ENCODE measurements at places on chromosomes 6 and 20.

GRCh38 chr6:5215159-5215558 lies 45.6 kb downstream of the LYRM4 start:
- DNase-seq = no peak

GRCh38 chr6:105569706-105570105 lies 166.8 kb upstream of the PREP start:
- no peak for DNase-seq

DNA sequence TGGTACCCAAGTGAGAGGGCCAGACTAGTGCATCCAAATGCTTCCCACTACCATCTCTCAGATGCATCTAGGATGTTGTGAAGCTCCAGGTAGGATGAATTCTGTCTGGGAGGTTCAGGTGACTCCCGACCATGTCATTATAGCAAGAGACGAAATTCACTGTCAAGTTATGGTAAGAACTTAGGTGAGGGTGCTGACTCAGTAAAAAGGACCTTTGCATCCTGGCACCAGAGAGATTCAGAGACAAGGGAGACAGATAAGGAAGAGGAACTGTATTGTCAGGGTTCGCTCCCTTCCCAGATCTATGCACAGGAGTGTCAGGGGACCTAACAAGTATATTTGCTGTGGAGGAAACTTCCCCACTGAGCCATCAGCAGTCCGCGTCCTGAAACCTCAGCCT lies 11.2 kb upstream of the PRIM2 start:
- no peak for DNase-seq

- DNase-seq = no peak
Measured at GRCh38 chr6:32954986-32955802, 2.3 kb upstream of the HLA-DMA start.

DNA sequence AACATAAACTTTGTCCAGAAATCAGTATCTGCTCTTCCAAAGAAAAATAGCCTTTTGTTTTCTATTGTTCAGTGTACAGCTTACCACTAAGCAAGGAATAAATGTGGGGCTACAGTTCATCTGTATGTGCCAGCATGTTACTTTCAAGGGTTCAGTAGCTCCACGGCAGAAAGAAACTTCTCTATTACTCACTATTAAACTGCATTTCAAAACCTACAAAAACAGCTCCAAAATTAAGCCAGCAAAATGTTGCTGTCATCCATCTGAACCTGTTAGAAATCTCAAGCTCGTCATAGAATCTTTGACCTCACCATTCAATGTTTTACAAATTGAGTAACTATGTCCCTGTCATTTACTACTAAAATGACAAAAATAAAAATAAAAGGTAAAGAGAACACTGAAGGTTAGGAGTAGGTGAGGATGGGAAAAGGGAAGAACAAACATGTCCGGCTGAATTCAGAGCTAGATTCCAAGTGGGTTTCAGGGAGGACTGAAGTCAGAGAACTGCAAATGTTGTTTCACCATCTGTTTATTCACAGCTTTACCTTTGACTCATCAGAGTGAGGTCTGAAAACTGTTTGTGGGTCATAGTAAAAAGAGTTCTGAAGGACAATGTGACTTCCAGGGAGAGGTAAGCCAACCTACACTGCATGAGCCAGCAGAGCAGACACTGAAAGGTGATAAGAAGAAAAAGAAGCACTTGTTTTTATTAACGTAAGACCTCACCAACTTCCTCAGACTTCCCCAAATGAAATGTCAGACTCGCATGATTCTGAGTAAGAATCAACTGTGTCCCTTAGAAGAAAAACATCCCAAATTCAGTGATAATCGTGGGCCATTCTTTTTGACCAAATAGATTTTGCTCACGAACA lies 62.0 kb downstream of the ATXN1 start:
- no peak for DNase-seq

- DNase-seq = no peak
Measured at GRCh38 chr20:24459733-24460132, 9.7 kb upstream of the SYNDIG1 start.

DNA sequence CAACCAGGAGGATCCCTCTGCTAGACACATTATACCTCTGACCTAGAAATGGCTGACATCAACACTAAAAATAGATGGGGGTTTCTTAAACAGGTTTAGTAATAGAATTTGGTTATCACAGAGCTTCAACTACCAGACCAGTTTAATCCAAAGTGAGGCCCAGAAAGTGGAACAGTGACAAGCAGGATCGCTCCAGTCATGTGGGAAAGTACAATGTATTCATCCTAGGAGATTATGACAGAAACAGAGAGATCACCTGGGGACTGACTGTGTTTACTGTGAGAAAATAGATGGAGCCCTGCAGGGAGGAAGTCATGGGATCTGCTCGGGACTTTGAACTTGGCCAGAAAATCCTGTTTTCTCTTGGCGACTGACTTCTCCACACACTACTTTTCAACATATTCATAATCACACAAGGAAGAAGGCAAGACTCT lies 238.7 kb upstream of the SOX4 start:
- DNase-seq = peak; percentile 41

- no peak for DNase-seq
Measured at GRCh38 chr6:14921878-14922671, 323.8 kb upstream of the JARID2 start.

DNA sequence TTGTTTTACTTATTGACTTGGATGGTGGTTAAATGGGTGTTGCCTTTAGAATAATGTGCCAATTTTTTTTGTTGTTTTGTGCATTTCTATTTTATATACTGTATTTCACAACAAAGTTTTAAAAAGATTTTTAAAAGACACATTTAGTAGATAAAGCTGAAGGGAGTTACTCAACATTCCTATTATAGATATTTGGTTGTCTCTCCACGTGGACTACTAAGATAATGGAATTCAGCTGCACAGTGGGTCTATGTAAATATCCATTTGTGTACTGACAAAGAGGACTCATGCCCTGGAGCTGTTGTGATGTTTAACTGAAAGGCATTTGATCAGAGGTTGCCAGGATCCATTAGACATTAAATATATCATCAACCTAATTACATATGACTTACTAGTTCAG lies 23.2 kb upstream of the FAM135A start:
- DNase-seq = peak; percentile 86

GRCh38 chr20:59448196-59448595 lies 147.8 kb downstream of the EDN3 start:
- DNase-seq = no peak

DNA sequence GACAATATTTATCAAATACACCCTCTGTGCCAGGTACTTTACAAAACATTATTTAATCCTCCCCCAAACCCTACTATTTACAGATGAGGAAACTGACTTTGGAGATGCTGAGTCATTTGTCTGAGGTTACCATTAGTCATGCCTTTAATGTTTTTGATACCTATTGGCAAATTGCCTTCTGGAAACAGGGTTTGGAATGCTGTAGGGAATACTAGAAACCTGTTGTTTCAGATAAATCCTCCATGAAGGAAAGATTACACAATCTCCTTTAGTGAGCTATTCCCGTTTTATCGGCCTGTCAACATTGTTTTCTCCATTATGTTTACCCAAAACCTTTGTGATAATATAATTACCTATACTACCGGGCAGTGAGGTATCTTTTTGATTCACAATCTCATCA lies 93.6 kb upstream of the ADGRF1 start:
- no peak for DNase-seq

DNA sequence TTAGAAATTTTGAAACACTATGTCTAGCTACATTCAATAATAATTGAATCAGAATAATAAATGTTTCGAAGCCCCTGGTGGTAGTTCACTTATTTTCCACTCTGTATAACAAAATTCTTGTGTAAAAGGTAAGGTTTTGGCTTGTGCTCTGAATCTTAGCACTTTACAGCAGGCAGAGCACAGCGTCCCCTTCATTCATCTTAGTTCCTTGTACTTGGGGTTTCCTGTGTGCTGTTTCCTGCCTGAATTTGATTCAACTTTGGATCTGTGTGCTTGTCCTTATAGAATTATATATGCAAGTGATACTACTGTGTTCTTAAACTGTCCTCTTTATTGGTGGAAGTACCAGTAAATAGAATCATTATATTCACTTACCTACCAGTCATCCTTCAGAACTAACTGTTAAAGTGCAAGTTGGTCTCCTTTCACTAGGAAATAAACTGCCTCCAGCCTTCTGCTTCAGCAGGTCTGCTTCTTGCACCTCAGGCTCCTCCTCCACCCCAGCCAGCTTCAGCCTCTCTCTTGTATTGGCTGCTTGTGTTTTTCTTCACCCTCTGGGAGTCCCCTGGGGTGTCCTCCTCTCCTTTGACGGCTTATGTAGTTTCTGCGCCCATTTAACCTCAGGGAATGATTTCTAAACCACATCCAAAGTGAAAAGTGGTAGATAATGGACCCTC lies 28.8 kb upstream of the TULP4 start:
- DNase-seq = no peak

GRCh38 chr6:14770040-14770439 lies 475.8 kb upstream of the JARID2 start:
- no peak for DNase-seq
